ENCODE measurements at places on chromosomes 4 and X.

- no peak for DNase-seq
Measured at GRCh38 chrX:108235986-108236385, 144.4 kb downstream of the ATG4A start.

- no peak for DNase-seq
Measured at GRCh38 chrX:153060095-153060445, 3.8 kb downstream of the PNMA3 start.

GRCh38 chr4:184099535-184099966, 118.1 kb downstream of the ENPP6 start:
- no peak for DNase-seq

GRCh38 chrX:46447384-46447783, 97.8 kb downstream of the ZNF674 start:
- DNase-seq: no peak

DNA sequence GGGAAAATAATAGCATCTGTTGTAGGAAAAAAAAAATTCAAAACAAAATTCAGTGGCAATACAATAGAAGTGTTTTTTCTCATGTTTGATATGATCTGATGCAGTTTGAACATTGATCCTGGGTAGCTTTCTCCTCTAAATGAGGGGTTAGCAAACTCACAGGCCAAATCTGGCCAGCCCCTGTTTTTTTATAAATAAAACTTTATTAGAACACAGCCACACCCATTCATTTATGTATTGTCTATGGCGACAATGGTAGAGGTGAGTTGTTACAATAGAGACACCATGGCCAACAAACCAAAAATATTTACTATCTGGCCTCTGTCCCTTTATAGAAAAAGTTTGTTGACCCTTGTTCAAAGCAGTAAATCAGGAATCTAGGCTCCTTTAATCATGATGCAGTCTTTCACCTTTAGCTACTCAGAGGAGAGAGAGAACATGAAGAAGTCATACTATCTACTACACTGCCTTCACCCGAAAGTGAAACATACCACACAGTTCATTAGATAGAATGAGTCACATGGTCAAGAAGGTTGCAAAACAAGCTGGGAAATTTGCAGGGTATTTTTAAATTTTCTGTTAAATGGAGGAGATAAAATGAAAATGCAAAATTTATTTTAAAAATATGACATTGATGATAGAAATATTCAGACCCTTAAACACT, 186.6 kb upstream of the MAOA start:
- no peak for DNase-seq

- DNase-seq: no peak
Measured at GRCh38 chrX:134671294-134671693, 13.0 kb upstream of the PLAC1 start.

- no peak for DNase-seq
Measured at GRCh38 chr4:54999003-54999402, 126.4 kb downstream of the KDR start.

- DNase-seq: no peak
Measured at GRCh38 chr4:10577018-10577417, 107.5 kb downstream of the CLNK start.

DNA sequence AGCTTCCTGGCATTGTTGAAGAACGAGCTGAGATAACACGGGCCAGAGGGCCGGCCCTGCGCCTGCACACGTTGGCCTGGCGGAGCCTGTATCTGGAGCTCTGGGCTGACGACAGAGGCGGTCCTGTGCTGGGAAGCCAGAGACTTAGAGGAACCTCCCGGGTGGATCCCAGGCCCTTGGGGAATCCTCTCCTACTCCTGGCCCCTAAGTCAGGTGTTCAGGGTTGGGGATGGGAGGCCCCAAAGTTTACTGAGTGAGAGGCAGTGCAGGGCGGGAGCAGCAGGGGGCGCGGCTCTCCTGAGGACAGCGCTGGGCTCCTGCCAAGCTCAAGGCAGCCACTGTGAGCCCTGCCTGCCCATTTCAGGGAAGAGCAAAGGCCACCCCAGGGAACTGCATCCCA, 2.5 kb upstream of the HTRA3 start:
- no peak for DNase-seq

GRCh38 chr4:106529348-106530023, 160.9 kb upstream of the GIMD1 start:
- no peak for DNase-seq

- no peak for DNase-seq
Measured at GRCh38 chr4:102612210-102612609, 111.1 kb downstream of the NFKB1 start.

DNA sequence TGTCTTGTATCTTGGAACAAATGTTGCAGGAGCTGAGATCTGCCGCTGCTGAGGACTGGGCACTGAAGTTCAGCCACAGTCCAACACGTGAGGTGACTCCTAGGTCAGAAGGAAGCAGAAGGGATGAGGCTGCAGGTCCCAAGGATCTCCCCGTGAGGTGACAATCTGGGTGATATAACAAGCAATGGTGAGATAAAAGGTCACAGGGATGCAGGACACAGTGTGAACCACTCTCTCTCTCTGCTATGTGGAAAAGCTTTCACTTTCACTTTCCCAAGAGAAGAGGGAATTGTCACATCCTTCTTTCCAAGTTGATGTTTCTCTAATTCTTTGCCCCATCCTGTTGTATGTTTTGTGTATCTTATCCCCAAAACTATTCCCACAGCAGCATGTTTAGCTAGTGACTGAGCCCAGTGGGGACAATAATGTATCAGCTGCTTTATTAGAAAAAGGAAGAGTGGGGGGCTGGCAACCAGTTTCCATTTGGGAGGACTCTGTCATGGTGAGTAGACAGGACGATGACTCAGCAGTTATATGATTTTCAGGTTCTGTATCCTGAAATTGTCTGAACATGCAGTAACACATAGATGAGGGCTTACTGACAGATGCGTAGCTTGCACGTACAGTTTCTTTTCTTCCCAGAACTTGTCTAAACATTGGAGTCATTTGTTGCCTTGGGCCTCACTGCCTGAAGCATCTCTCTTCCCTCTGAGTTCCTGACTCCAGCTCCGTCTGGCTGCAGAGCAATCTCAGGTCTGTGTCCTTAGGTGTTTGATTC, 1415.8 kb upstream of the TENM3 start:
- DNase-seq: no peak

All from stimulated activated CD8-positive, alpha-beta memory T cell treated with anti-CD3 and anti-CD28 coated beads, Interleukin-15, amount 100 ng/mL, for 4 hours (primary cell).